ENCODE measurements at places on chromosomes 2 and 18.

GRCh38 chr2:231270221-231271114 lies 72.0 kb downstream of the ARMC9 start:
- DNase-seq = no peak

- no peak for DNase-seq
Measured at GRCh38 chr2:65240657-65241056, 13.0 kb downstream of the ACTR2 start.

- DNase-seq = no peak
Measured at GRCh38 chr2:197294260-197294659, 16.3 kb downstream of the ANKRD44 start.

DNA sequence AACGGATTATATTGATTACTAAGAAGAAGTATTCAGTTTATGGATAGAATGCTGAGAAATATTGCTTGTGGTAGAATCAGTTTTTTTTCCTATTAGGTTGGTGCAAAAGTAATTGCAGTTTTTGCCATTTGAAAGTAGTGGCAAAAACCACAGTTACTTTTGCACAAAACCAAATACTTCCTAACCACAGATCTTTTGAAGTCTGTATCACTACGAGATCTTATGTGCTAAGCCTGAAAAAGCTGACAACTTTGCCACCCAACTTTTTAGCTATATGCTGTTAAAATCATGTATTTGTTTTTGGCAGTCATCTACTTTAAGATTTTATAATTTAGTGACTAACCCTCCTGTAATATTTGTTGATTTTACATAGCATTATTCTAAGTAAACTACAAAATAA lies 24.6 kb downstream of the DNAJC10 start:
- DNase-seq = no peak

DNA sequence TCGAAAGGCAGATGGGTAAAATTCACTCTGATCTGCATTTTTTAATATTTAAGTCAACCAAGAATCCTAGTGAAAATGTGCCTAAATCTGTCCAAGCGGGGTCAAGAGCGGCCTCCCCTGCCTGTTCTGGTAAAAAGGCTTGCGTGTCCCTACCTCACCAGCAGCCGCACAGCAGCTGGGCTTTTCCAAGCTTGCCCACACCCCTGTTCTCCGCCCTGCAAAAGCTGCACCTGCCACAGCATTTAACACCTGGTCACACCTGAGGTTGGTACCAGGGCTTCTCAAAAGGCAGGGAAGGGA lies 25.8 kb upstream of the TMEM182 start:
- DNase-seq = no peak

DNA sequence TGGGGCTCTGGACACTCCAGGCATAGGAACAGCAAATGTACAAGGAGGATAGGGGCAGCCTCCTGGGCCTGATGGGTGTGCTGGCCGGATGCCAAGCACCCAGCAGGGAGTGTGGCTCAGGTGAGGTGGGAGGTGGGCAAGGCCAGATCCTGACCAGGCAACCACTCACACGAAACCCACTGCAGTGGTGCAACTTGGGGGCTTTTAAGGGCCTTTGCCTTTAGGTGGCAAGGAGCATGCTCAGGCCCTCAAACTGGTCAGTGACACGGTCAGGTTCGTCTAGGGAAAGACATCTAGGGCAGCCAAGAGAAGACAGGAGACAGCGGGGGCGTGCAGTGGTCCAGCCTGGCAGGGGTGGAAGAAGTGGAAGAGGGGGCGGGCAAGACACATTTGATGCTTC lies 18.4 kb upstream of the TEX51 start:
- DNase-seq = no peak

- no peak for DNase-seq
Measured at GRCh38 chr2:64324746-64325410, 129.1 kb upstream of the LGALSL start.

GRCh38 chr2:119550856-119551255 lies 6.6 kb downstream of the CFAP221 start:
- no peak for DNase-seq

- DNase-seq = no peak
Measured at GRCh38 chr2:118721817-118722551, 125.5 kb downstream of the EN1 start.

GRCh38 chr2:216583606-216584005 lies 49.6 kb upstream of the IGFBP2 start:
- no peak for DNase-seq

- DNase-seq = no peak
Measured at GRCh38 chr2:38156436-38156835, 80.5 kb upstream of the CYP1B1 start.

- no peak for DNase-seq
Measured at GRCh38 chr18:34848695-34849094, 138.6 kb downstream of the DTNA start.

DNA sequence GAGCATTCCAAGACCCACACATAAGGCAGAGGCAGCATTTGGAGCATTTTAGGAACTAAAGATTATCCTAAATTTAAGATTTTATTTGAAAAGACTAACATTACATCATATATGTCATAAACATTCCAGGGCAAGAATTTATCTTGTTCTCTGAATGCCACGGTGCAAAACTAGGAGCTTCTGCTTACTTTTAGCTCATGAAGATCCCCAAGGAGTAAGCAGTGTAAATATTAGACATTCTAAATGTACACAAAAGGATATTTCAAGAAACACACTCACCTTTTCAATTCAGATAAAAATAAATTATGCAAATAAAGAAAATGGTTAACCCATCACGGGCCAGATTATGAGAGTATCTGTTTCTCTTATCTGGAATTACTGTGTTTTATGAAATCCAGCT lies 101.7 kb upstream of the ETAA1 start:
- DNase-seq = no peak

GRCh38 chr2:231399853-231400680 lies 4.6 kb downstream of the B3GNT7 start:
- peak; percentile 60 for DNase-seq

GRCh38 chr2:101344137-101344536 lies 35.6 kb upstream of the RNF149 start:
- no peak for DNase-seq

DNA sequence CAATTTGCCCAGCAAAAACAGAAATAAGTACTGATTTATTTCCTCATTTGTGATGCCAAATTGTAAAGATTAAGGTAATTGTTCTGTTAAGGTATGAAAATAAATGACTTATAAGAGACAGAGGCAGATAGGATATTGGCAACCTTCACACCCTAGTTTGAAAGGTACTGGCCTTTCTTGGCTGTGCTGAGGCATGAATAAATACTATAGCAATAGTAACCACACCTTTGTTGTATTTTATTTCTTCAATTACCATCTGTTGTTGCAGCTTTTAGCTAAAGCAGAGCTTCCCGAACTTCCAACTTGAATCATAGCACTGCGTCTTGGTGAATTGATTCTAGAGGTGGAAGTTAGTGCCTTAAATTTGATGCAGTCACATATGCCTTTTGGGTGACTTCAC lies 55.9 kb downstream of the FMNL2 start:
- no peak for DNase-seq

GRCh38 chr2:108115868-108116267 lies 123.9 kb upstream of the SULT1C3 start:
- no peak for DNase-seq
